ENCODE measurements at places on chromosomes 7 and 10.

GRCh38 chr10:50739618-50740292, at the start of gene ASAH2B:
Gene ASAH2B, plus strand, starts transcription at chr10:50739936. Its CDS starts 5,195 bp downstream, at chr10:50745131.
- DNase-seq = peak; percentile 73

DNA sequence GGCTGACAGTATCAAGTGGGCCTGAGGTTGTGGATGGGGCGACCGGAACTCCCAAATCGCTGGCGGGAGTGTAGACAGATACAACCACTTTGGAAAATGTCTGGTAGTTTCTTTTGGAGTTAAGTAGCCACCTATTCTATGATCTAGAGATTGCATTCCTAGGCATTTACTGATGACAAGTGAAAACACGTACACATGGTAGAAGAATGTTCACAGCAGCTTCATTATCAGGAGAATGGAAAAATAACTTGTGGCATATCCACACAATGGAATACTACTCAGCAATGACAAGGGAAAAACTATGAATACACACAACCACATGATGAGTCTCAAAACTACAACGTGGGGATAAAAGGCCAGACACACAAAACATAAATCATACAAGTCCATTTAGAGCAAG, 146.0 kb downstream of the MYOF start:
- DNase-seq = no peak

- no peak for DNase-seq
Observed at GRCh38 chr7:23956772-23957576, 247.0 kb downstream of the STK31 start.

GRCh38 chr7:151277631-151278030, 29.1 kb upstream of the SMARCD3 start:
- no peak for DNase-seq

DNA sequence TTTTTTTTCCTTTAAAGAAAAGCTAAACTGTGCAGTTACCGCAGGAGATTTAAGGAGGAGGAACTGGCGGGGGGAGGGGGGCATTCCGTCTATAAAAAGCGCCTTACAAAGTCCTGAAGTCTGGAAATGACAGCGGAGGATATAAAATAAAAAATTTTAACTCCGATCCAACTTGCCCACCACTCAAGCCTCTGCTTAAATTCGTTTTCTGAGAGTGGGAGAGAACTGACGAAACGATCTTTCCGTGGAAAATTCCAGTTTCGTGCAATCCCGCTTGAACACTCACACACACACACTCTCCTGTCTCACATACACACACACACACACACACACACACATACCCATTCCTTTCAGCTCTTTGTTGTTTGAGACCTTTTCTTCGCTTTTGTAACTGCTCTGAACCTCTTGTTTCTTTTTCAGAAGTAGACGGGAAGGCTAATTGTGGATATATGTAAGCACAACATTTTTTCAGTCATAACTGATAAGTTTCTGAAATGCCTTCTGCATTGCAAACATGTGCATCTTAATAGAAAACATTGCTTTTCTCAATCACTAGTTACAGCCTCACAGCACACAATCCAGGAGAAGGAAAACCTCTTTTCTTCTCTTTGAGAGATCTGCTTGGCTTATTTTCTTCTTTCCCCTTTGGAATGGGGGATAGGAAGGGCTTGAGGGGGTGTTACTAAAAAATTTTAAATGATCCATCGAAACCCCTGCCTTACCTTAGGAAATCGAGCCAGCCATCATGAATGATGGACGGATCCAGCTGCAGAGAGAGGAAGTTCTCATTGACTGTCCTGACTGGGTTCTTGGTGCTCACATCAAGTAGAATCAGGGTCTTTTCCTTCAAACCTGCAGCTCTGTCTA, 628 bp downstream of the HPSE2 start:
- DNase-seq = no peak

- DNase-seq = no peak
Observed at GRCh38 chr7:45670717-45671116, 96.5 kb downstream of the ADCY1 start.

- DNase-seq = no peak
Observed at GRCh38 chr7:144473908-144474307, 70.4 kb upstream of the NOBOX start.

- DNase-seq = no peak
Observed at GRCh38 chr10:88147000-88147798, 283.8 kb downstream of the PTEN start.

DNA sequence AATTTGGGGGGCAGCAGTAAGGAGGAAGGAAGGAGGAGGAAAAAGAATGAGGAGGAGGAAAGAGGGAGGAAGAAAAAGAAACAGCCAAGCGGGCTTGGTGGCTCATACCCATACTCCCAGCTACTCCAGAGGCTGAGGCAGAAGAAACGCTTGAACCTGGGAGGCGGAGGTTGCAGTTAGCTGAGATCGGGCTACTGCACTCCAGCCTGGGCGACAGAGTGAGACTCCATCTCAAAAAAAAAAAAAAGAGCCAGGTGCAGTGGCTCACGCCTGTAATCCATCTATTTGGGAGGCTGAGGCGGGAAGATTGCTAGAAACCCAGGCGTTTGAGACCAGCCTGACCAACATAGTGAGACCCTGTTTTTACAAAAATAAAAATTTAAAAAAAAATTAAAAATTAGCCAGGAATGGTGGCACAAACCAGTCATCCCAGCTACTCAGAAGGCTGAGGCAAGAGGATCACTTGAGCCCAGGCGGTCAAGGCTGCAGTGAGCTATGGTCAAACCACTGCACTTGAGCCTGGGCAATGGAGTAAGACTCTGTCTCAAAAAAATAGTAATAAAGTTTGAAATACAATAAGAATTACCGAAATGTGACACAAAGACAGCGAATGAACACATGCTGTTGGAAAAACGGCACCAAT, 14.1 kb upstream of the CRCP start:
- DNase-seq = no peak

- DNase-seq = no peak
Observed at GRCh38 chr10:120824881-120825309, 26.3 kb upstream of the WDR11 start.

DNA sequence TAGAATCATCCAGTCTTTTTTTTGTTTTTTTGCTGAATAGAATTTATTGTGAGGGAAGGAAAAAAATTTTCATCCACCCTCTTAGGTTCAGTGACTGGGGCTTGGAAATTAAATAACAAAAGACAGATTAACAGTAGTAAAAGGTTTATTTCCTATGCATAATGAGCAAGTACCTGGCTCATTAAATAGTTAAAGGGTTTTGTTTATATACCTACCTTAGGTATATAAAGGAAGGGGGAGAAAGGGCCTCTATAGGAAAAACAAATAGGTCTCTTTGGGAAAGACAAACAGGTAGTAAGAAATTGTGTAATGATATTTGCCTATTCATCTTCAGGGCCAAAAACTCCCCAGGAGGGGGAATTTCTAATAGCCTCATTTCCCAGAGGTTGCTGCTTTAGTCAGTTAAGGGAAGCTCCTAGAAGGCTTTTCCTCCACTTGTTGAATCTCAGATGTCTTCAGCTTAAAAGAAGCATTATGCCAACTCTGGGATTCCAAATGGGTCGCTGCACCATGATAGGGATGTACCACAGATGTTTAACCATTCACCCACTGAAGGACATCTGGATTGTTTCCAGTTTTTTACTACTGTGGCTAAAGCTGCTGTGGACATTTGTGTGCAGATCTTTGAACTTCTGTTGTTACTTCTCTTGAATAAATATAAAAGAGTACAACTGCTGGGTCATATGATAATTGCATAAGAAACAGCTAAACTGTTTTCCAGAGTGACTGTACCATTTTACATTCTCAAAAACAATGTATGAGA, 11.3 kb downstream of the ACADSB start:
- no peak for DNase-seq

DNA sequence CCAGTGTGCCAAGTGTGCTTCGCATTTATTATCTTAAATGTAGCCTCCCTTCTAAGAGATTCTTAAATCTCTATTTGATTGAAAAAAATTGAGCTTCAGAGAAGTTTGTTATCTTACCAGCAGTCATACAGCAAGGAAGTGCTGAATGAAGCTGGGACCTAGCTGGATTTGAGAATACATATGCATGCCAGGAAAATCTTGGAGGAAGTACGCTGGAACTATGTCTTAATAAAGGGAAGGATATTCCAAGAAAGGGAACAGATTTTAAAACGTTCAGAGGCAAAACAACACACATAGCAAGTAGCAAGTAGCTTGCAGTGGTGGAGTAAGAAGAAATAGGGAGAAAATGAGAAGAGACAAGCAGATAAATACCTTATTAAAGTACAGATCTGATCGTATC, 1.5 kb downstream of the CFAP70 start:
- no peak for DNase-seq

GRCh38 chr7:21106296-21106732, 319.6 kb upstream of the SP8 start:
- no peak for DNase-seq

- DNase-seq = peak; percentile 59
Observed at GRCh38 chr7:351681-352480, 61.9 kb downstream of the FOXL3 start.

- DNase-seq = no peak
Observed at GRCh38 chr7:12987238-12987637, 299.8 kb downstream of the ARL4A start.

GRCh38 chr7:2117646-2118045, 115.1 kb downstream of the MAD1L1 start:
- DNase-seq = no peak

DNA sequence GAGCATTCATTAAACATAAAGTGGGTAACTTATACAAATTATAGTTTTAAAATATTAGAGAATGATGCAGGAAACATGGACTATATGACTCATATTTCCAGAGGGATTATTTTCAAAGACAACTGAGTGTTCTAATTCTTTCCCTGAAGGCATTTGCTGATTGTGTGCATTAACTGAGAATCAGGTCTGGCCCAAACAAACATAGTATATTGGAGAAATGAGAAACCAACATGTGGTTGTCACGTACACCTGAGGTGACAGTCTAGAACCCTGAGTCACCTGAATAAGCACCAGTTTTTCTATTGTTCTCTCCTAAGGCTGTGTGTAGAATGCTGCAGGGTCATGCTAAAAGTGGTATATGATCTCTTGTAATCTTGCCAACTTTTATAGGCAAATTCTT, 1125.7 kb downstream of the XPNPEP1 start:
- DNase-seq = no peak

DNA sequence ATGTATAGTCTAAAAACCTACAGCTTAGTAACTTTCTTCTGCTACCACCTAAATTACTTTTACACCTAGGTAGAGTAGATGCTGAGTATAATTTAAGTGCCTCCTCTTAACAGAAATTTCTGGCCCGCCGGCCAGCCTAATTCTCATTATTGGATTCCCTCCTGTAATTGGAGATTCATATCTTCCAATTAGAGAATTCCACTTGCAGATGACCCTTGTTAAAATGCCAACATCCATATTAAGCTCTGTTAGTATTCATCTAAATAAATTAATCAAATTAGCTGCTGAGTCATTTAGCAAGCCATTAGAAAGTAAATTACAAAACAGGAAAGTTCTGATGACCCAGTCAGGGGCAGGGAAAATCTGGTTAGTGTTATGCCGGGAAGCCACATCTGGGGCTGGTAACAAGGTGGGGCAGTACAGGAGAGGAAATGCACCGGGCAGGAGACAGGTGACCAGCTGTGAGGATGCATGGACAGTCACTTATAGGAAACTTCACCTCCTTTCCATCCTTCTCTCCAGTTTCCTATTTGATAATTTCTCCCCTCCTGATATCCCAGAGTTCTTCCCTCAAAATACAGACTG, 82.8 kb downstream of the ORC5 start:
- DNase-seq = no peak

DNA sequence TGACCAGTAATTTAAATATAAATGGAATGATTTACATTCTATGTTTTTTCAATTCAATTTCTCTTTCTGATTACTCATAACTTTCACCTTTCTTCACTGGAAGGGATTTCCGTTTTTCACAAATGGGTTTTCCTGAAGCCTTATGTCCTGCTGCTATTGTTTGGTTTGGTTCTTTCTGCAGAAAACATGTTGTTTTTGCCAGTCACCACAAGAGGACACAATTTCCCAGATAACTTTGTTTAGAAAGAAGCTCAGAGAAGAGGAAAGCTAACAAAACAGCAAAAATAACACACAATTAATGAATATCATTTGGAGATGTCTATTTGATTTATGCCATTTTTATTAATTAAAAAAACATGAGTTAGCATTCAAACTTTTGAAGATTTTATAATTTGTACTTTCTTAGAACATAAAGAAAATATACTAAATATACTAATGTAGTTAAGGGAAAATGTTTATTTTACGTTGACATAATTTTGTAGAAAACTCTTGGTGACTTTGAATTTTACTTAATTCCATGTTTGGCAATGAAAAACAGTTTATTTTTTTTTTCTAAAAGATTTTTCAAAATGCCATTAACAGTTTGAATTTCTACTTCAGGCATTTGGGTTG, 4.6 kb upstream of the TWIST1 start:
- DNase-seq = no peak

DNA sequence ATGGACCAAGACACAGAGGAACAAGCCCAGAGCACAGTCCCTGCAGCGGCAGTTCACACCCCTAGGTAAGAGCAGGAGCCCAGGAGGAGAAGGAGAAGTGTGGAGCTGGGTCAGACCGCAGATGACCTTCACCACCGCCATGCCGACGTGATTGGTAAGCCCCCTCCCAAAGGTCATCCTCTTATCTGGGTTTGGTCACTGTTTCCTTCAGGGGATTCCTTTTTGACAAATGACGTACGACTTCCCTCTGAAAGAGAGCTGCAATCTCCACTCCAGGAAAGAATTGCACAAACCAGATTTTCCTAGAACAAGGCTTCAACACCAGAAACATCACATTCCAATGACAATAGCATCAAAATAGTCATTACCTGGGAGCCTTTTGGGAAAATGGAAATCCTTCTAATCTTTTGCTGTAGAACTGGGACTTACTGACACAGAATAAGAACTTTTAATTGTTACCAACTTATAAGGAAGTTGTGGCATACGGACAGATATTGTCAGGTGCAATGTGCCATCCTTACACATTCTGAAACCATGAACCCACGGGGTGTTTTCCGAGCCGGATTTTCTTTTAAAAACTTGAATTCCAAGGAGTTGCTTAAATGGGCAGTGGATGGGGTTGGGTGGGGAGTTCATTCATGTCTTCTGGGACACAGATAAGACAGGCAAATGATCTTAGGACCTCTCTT, 20.8 kb upstream of the ADAM12 start:
- no peak for DNase-seq

DNA sequence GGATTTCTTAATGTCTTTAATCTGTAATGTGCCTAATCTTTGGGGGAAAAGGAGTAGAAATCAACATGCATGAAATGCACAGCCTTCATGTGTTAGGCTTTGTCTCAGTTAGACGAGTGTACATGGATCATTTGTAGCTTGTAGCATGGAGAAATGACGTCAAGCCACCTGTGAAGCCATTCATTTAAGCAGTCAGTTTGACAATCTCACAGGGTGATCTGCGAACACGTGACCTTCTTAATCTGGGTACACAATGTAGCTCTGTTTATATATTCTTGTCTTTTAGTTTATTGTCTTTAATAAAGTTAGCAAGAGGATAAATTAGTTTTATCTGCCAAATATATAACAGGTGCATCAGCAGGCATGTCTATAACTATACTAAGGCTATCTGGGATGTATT, 351.9 kb upstream of the LRGUK start:
- DNase-seq = no peak

GRCh38 chr10:49109669-49110340, 5.5 kb downstream of the VSTM4 start:
- no peak for DNase-seq

GRCh38 chr10:132515811-132516726, 21.5 kb upstream of the INPP5A start:
- no peak for DNase-seq
